G401 (cell line): ENCODE measurements at places on chromosomes 3 and 15. TPM values are rescaled to one million over a fixed set of nuclear protein-coding genes. Genes with fewer than 3 reads are reported as not detected.

The CHRNA7 gene
- 0.20 and 1.3 TPM in 2 replicates for total RNA-seq

GRCh38 chr3:37505415-37505814 lies 331.0 kb upstream of the LRRFIP2 start:
- no peak for DNase-seq

The DBR1 gene
- 25.8 and 26.2 TPM in 2 replicates for total RNA-seq

The PLCL2 gene
- not detected in 2 replicates for total RNA-seq

DNA sequence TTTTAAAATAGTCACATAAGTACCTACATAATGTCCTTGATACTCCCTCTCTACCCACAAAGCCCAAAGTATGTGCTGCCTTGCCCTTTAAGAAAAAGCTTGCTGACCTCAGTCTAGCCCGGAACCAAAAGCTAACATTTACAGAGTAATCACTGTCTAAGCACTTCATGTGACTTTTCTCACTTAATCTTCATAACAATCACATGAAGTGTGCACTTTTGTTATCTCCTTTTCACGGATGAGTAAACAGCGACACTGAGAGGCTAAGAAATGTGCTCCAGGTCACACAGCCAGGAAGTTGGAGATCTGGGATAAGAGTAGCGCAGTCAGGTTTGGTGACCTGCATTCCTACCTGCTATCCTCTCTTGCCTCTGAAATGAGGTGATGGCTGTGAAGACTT lies 194.0 kb downstream of the ITPR1 start:
- no peak for DNase-seq

DNA sequence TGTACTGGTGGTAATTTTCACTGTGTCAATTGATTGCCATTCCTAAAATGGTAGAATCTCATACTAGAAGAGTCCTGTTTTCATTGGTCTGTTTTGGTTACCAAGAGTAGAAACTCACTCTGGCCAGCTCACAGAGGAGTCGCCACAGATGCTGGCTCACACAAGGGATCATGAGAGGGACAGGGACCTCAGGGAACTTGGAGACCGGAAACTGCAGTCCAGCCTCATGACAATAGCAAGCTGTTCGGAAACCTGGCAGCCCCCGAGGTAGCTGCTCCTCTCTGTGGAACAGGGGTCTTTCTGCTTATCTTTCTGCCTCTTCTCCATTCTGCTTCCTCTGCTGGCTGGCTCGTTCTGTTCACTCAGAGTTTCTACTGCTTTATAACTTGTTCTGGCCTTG lies 192.9 kb downstream of the PLCL2 start:
- DNase-seq: no peak

DNA sequence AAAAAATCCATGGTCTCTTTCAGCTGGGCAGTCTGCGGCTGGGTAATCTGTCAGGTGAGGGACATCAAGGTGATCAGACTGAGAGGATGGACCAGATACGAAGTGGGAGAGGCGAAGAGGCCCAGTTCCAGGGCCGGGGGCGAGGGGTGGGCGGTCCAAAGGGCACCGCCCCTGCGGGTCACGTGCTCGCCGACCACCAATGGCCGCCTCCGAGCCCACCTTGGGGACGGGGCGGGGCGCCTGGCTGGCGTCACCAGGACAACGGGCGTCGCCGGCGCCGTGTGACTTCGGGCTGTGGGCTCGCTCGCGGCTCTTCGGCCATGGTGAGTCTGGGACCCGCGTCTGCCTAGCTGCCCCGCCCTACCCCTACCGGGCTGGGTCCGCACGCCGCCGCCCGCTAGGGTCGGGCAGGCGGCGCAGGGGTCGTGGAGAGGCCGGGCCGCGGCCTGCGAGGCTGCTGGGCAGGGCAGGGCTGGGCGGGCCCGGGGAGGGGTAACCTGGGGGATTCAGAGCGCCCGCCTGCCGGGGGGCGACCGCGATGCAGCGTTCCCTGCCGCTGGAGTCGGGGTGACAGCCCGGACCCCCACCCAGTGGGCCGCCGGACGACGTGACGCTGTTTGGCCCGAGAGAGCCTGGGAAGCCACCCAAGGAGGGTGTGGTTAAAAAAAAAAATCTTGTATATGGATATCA lies at the start of gene FBXL2:
FBXL2 (plus strand) TSS at position 250 of the 690 bp plus-strand sequence; CDS start at position 321, 71 bp downstream.
- peak; percentile 80 for DNase-seq

- DNase-seq: no peak
Measured at GRCh38 chr3:188369526-188369925, 215.6 kb downstream of the LPP start.

The NFKBIZ gene
- 4.7 and 15.7 TPM in 2 replicates for total RNA-seq

DNA sequence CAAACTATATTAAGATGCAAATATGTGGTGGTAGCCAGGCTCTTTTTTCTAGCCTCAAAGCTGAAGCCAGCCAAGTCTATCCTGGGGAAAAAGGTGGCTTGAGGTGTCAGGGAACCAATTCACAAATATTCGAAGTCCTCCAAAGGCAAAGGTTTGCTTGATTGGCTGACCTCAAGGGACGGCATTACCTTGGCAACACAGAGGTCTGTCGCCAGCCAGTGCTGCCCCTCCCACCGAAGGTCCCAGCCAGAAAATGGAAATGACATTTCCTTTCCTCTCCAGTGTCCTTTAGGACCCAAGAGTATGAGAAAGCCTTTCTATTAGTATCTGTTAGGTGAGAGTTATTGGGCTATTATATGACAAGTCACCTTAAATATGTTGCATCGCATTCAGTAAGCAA lies 96.0 kb upstream of the LIMD1 start:
- DNase-seq: no peak

DNA sequence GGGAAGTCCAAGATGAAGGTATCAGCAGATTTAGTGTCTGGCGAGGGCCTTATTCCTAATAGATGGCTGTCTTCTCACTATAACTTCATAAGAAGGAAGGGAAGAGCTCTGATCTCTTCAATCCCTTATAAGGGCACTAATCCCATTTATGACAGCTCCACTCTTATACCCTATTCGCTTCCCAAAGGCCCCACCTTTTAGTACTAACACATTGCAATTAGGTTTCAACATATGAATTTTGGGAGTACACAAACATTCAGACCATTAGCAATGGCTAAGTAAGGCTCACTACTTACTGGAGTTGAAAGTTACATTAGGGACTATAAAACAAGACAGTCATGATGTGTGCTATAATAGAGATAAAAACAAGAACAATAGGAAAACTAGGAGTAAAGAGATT lies 118.9 kb downstream of the NECTIN3 start:
- DNase-seq: no peak

DNA sequence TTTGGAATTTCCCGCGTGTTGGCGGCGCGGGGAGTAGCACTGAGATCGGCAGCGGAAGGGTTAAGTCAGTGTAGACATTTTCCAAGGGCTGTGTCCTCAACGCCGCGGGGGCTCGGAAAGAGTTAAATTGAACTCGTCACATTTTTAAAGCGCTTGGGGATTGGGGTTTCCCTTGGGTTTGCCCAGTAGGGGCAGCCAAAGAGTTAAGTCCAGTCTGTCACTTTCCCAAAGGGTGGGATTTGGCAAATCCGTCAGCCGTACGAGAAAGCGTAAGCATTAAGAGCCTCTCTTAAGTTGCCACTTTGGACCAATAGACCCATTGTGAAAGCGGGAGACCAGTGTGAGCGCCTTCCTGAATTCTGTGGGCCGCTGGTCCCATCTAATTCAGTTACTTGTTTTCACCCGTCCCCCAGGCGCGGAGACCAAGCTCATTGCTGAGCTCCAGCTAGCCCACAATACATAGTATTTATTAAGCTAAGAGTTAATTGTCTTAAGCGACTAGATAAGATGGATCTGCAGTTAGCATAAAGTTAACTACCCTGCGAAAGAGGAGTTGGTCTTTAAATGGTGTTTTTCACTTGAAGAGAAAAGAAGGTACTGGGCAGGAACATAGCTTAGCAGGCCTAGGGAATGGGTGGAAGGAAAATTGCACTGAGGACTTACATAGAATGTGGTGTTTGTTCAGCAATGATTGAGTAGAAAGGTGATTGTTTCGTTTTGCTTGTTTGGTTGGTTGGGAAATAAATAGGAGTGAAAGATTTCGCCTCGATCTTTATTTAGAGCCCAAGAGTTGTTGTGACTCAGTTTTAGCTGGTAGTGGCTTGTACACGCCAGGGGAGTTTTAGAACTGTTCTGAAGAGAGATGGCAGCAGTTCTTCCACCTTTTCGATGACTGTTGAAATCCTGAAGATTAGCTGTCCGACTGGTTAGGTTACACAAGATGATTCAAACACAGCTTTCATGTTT lies 932 bp downstream of the ARL8B start:
- peak; percentile 49 for DNase-seq

- DNase-seq: no peak
Measured at GRCh38 chr3:134327594-134327975, 46.7 kb downstream of the AMOTL2 start.

- no peak for DNase-seq
Measured at GRCh38 chr3:82741346-82741745, 979.9 kb upstream of the GBE1 start.

The BNIP2 gene
- total RNA-seq: 38.0 and 66.2 TPM in 2 replicates

- DNase-seq: no peak
Measured at GRCh38 chr3:4426782-4427344, 40.2 kb downstream of the SUMF1 start.

DNA sequence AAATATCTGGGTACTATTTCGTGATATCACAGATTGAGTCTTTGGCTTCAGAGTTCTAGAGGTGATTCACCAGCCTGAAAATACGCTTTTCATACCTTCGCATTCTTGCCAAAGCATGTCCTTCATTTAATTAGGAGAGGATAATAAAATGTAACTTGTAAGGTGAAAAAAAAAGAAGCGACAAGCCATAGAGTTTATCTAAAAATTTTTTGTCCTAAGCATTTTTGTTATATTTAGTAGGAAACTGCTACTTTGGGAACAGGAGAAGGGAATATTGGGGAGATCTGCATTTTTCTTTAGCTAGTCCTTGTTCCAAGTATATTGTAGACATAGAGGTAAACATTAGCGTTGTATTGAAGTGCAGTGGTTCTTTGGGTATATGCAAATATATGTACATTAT lies 120.1 kb downstream of the TCF12 start:
- no peak for DNase-seq

GRCh38 chr3:114295946-114296345 lies 2.1 kb downstream of the TIGIT start:
- DNase-seq: no peak

DNA sequence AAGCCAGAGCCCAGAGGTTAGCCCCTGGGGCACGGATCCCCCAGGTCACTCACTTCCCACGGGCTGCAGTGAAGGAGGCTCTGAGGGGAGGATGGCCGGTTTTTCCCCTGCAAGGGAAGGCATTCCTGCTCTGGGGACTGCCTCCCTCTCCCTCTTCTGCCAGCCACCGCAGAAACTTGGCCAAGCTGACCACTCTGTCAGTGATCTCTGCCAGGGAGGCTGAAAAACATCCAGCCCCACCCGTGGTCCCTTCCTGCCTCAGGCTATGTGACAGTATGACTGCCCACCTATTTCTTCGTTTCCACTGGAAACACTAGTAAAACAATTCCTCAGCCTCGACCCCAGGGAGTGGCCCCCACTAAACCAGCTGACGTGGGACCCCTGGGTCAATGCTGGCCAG lies 14.6 kb upstream of the FANCD2 start:
- DNase-seq: peak; percentile 14

The GPR160 gene
- total RNA-seq: 4.2 and 8.9 TPM in 2 replicates
